ENCODE measurements at places on chromosomes 5 and 9. TPM values are rescaled to one million over a fixed set of nuclear protein-coding genes. Genes with fewer than 3 reads are reported as not detected.

FOXD4L5 gene
- 0.09 TPM for total RNA-seq

XRCC4 gene
- 10.0 TPM for total RNA-seq

RNF183 gene
- not detected for total RNA-seq

ARHGEF28 gene
- 0.28 TPM for total RNA-seq

ANKRD34B gene
- not detected for total RNA-seq

IL5 gene
- total RNA-seq: 83.0 TPM

PPP1R26 gene
- total RNA-seq: 0.59 TPM

N4BP3 gene
- total RNA-seq: 5.3 TPM

SV2C gene
- total RNA-seq: not detected

SLC36A3 gene
- not detected for total RNA-seq

GRCh38 chr5:16957304-16958196, 21.5 kb upstream of the MYO10 start:
- DNase-seq: no peak

- no peak for DNase-seq
Observed at GRCh38 chr5:176888016-176888864, 10.9 kb downstream of the HK3 start.

- DNase-seq: no peak
Observed at GRCh38 chr9:5553211-5553610, 42.9 kb downstream of the PDCD1LG2 start.

DNA sequence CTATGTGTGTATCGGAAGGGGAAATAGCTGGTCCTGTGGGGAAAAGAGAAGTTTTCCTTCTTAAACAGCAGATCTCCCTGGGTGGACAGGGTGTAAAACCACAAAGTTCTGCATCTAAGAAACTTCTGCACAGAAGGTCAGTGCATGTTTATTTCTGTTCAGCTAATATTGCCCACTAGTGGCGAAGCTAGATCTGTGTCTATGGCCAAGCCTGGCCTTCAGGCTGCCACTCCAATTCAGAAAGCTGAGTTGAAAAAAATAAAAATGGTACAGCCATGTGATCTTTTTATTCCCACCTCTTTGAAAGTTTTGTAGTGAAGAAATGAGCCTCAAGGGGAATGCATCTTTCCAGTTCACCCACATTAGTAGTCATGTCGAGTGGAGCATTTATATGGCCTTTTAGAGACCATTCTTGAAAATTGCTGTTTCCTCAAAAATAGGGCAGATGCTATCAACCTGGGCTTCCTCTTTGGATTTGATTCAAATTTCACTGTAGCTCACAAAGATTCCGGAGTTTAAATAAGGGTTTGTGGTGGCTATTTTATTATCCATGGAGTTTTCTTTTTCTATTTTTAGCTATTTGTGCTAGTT, 488.0 kb downstream of the PRELID2 start:
- DNase-seq: no peak

DNA sequence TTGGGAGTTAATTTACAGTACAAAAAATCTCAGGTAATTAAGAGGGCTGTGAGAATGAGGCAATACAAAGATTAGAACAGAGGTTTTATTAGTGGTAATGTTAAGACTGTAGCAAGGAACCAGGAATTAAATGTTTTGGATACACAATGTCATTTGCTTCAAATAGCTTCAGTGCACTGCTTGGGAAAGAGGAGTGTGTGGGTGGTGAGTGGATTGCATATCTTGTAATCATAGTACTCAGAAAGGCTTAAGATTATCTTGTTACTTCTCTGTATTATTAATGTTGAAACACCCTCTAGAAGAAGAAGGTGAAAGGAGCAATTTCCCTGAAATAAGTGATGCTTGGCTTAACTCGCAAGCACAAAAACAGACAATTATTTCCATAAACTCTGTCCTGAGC, 21.0 kb upstream of the TBCA start:
- no peak for DNase-seq

GRCh38 chr5:32559411-32559810, 25.9 kb upstream of the SUB1 start:
- DNase-seq: no peak

DNA sequence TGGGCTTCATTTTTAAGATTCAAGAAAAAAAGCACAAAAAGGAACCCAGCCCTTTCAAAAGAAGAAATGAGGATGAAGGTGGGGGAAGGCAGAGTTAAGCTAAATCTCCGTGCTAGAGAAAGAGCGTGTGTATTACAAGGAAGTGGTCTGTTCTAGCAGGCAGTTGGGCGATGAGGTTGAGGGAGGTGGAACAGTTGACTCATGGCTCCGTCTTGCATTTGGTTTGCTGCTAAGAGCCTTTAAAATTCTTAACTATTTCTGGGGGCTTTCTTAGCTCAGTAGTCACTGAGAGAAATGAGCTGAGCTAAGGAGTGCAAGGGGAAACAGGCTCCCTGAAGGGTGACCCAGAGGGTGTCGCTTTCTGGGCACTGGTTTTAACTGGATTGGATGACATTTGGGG, 117.4 kb downstream of the GCNT1 start:
- no peak for DNase-seq

DNA sequence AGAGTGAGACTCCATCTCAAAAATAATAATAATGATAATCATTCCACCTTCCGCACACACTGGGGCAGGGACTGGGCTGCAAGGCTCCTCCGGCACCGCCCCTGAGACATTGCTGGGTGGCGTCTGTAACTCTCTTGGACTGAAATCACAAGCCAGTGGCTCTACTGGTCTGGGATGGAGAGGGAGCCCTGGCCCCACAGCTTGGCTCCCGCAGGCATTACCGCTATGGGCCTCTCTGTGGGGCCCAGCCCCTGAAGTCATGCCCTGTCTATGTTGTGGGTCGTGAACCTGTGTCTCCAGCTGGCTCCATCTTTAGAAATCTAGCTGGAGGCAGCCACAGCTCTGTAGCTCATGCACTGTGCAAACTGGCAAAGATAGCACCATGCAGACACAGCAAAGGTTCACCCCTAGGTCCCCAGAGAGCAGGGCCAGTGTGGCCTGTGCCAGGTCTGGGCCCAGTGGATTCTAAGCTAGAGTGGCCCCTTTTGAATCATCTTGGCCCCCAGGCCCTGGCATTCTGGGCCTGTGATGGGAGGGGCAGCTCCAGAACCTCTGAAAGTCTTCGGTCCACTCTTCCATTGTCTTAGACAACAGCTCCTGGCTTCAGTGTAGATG, 36.1 kb upstream of the COL5A1 start:
- DNase-seq: no peak

DNA sequence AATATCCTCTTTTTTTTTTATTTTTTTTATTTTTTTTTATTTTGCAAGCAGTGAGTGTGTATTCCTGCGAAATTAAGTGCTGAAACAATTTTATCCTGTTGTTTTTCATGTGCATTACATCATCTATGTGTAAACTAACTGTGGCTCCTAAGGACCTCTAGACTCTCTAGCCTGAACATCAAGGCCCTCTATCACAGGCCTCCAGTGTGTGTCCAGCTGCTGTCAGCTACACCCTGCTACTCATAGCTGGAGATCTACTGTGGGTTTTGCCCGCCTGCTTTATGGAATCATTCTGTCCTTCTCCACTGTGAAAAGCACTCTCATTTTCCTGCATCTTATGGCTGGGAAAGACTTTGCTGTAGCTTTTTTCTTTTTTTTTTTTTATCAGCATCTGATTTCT, 157.8 kb downstream of the KCTD16 start:
- no peak for DNase-seq

- DNase-seq: no peak
Observed at GRCh38 chr9:93094658-93095204, 1.3 kb upstream of the CARD19 start.

DNA sequence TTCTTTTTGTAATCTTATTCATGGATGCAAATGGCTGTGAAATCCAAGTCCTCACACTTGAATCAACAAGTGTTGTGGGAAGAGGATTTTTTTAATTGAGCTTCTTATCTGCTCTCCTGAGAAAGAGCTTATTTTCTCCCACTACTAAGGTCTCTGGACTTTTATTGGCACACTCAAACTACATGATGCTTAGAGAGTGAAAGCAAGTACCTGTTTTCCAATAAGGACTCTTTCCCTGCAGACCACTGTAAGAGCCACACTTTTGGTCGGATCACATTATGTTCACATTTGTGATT, 546.4 kb upstream of the ARRDC3 start:
- no peak for DNase-seq

DNA sequence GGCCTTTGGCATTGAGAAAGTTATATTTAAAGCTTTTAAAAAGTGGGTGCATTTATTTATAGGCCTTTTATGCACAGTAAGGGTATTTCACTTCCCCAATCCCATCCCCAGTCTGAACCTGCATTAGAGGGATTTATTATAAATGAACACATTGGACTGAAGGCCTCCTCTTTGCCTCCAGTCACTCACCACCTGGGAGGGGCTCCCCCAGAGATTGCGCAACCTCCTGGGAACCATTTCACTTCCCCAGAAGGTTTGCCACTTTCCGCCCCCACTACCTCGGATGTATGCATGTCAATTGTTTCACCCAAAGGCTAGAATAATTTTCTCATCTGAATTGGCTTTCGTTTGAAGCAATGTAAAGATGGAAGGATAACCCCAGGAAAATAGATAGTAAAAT, 29.8 kb upstream of the VCAN start:
- DNase-seq: no peak

DNA sequence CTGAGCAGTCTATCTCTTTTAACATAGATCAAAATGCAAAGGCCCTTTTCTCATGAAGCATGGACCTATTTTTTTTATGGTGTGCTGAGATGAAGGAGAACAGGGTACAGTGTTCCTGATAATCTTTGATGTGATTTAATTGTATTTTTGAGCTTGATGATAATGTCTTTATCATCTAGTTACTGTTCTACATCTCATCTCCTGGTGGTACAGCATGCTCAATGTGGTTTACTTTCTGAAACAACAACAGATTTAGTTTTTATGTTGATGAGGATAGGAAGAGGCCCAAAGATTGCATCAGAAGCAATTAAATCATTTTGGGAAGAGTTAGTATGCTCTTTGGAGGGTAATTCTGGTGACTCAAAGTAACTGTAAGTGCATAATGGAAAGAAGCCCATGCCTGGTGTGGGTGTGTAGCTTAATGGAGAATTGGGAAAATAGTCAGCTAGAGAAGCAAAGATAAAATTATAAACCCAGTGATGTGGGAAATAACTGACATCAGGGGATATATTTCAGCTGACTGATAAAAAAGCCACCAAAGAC, 123.0 kb upstream of the KCNN2 start:
- no peak for DNase-seq

DNA sequence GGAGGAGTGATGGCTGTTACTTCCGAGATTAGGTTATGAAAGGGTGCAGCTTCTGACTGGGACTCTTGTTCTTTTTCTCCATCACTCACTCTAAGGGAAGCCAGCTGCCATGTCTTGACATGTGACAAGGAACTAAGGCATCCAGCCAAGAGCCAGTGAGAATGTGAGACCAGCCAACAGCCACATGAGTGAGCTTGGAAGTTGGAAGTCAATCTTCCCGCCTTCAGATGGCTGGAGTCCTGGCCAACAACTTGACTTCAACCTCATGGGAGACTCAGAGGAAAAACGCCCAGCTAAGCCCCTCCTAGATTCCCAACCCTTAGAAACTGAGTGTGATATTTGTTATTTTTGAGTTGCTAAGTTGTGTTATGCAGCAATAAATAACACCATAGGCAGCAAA, 201.1 kb downstream of the SNX18 start:
- DNase-seq: no peak

GRCh38 chr5:43769571-43770355, 166.8 kb downstream of the NNT start:
- no peak for DNase-seq

- DNase-seq: no peak
Observed at GRCh38 chr5:110377943-110378342, 348.5 kb downstream of the TMEM232 start.

DNA sequence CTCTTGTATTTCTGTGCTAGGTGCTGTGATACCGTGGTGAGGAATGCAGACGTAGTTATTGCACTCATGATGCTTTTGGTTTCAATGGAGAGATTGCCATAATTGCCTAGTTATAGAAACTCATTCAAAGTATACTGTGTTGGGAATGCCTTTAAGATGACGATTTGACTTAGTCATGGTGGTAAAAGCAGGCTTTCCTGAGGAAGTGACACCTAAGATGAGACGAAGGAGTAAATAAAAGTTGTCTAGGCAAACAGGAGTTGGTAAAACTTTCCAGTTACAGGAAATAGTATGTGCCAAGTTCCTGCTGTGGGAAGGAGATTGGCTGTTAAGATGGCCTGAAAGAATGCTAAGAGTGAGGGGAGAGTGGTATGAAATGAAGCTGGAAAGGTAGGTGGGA, 48.1 kb downstream of the FOCAD start:
- no peak for DNase-seq

- no peak for DNase-seq
Observed at GRCh38 chr9:125125523-125125922, 17.8 kb downstream of the SCAI start.

DNA sequence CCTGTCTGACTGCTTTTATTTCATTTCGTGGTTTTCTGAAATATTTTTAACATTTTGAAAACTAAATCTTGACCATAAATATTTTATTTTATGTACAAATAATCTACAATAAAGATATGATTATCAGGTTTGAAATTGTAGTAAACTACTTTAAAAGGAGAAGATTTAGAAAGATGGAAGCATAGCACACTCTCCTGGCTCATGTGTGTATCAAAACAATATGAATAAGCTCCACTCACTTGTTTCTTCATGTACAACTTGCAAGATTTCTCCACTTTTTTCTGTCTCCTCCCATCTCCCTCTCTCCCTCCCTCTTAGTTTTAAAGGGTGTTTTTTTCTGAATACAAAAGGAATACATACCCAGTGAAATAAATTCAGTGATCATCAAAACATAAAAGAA, 15.4 kb upstream of the VPS13A start:
- no peak for DNase-seq

DNA sequence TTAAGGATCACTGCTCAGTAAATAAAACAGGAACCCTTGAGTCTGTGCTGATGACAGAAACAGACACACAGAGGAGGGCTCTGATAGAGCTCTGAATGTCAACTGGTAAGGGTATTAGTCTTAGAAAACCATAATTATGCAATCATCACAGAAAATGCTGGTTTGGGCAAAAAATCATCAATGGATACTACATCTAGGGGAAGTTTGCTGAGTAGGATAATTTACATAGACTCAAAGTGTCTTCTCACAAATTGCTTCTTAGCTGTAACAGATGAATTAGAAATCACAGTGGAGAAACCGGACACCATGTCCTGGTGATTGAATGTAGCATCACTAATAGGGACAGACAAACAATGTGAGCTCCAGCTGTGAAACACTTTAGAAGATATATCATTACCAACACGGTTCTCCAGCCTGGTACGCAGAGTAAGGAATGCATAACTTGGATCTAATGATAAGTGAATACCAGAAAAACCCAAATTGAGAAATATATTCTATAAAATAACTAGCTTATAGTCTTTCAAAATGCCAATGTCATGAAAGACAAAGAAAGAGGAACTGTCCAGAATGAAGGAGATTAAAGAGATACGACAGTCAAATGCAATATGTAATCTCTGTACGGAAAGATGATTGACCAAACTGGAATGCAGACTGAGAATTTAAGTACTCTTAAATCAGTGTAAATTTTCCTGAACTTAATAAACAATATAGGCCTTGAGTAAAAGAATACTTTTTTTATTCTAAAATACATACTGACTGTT, 17.3 kb downstream of the CHD1 start:
- no peak for DNase-seq

Measured in CD8-positive, alpha-beta memory T cell (primary cell).